Hypothalamus (tissue), 51 donors: ENCODE measurements at places on chromosomes 4 and X.

DNA sequence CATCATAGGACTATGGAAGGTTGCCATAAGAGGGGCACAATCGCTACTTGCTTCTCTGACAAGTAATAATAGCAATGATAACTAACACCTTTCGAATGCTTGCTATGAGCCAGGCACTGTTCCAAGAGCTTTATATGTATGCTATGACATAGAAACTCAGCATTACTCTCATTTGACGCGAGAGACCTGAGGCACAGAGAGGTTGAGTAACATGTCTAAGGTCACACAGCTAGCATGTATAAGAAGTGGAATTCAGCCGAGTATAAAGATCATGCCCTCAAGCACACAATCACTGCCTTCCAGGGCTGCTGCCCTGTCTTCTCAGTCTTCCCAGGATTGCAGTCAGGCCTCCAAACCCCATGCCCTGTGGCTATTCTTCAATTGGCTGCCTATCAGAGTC, 19.5 kb downstream of the PJA1 start:
- DNase-seq = no peak

GRCh38 chrX:111035991-111036390, 60.0 kb upstream of the PAK3 start:
- DNase-seq = no peak

GRCh38 chrX:55638933-55639332, 15.7 kb downstream of the FOXR2 start:
- no peak for DNase-seq

DNA sequence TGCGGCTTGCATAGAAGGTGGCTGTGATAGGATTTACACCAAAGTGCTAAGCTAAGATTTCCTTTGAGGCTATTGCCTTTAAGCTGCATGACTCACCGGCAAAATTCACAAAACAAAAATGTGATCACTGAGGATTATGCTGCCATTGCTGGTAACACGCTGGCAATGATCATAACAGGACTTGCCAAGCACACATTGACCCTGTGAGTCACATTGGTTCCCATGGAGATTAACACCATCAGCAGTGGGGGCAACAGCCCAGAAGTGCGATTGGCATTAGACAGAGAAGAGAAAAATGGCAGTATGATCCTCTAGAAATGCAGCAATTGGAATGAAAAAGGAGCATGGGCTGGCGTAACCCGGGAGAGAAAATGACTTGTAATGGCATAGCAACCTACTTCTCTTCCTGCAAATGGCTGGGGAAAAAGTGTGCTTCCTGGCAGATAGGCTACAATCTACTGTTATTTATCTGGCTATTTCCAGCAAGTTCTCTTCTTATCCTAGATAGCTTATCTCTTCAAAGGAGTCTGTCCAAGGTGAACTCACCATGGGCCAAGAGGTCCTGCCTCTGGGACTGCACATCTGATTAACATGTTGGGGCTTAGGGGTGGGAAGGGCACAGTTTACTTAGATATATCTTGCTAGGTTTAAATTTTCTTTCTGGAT, 314.2 kb upstream of the IGFBP7 start:
- no peak for DNase-seq

GRCh38 chr4:946103-946450, 13.8 kb downstream of the TMEM175 start:
- no peak for DNase-seq

DNA sequence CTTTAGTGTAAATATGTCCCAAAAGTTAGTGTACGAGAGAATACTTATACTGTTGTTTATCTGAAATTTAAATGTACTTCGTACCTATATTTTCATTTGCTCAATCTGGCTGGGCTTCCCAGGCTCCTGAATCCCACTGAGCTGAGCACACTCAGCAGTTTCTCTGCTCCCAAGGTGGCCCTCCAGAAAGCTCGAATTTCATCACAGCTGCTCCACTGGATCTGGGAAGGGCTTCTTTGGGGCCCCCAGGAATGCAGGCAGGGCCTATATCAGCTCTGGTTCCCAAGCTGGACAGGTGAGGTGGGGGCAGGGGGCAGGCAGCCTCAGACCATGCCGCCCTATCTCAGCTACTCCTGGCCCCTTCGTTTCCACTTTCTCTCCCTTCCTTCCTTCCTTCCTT, 1.5 kb upstream of the FATE1 start:
- no peak for DNase-seq

GRCh38 chr4:4659871-4660651, 118.2 kb upstream of the STX18 start:
- DNase-seq = no peak

GRCh38 chr4:53128231-53128630, 237.6 kb downstream of the SCFD2 start:
- no peak for DNase-seq

DNA sequence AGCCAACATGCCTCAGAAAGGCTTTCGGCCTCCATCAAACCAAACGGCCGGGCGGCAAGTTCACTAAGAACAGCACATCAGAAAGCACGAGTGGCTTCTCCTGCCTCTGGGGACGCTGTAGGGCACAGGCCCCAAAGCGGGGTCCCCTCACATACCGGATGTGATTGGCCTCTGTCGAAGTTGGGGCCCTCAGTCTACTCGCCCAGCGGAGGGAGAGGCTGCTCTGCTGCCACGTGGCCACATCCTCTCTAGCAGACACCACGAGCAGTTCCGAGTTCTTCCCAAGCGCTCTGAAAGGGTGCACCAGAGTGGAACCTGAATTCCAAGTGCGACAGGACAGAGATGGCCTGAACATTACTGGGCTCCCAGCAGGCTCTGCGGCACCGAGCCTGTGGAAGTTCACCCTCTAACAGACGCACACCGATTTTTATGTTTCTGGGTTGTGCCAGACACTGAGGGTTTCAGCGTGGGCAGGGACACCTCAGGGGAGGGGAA, 21.1 kb downstream of the NOP14 start:
- no peak for DNase-seq

DNA sequence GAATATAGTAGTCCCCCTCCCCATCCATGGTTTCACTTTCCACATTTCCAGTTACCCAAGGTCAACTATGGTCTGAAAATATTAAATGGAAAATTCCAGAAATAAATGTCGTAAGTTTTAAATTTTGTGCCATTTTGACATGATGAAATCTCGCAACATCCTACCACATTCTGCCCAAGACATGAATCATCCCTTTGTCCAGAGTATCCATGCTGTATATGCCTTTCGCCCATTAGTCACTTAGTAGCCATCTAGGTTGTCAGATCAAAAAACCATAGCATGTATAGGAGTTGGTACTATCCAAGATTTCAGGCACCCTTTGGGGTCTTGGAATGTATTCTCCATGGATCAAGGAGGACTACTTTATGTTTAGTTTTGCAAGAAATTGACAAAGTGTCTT, 8.3 kb downstream of the PRRG1 start:
- DNase-seq = no peak

- DNase-seq = no peak
These were observed 19.9 kb upstream of the MXD4 start for GRCh38 chr4:2281575-2282343.

DNA sequence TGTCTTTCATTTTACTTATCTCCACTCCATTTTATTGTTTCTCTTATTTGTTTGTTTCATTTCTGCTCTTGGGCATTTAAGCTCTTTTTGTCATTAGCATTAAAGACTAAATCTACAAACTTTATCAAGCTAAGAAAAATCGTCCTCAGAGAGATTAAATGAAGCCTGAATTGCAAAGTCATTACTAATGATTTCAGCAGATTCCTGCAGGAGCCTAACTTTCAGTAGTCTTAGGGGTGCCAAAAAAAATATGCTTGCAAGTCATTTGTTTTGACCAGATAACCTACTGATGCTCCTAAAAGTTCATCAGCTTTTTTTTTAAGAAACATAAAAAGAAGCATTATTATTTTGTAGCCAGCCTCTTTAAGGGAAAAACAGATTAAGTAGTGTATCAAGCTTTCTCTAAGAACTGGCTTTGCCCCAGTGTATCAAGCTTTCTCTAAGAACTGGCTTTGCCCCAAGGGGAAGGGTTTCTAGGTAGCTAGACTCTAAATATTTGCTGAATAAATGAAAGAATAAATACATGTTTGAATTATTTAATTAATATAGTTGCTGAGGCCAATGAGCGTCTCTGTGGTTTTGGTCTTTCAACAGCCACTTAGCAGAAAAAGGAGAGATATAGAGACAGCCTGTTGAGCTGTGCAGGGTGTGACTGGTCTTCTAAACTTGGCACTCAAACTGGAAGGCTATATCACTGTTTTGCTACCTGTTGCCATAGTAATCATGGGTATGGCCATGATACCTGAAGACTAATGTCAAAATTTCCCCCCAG, 174.2 kb downstream of the BTC start:
- DNase-seq = no peak

GRCh38 chrX:3176439-3176820, 135.2 kb downstream of the ARSF start:
- DNase-seq = no peak

DNA sequence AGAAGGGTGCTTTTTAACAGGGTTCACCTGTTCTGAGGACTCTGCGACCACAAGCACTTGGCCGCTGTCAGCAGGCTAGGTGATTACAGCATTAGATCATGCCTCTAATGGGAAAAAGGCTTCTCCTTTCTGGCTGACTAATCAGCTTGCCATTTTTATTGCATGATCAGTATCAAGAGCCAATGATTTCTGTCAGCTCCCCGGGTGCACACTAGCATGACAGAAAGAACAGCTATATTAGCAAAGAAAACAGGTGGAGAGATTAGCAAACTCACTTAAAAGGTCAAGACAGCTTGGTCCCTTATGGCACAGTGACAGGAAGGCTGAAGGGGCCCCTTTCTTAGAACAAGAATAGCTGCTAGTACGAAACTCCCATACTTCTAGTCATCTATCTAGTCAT, 170.0 kb downstream of the SMIM20 start:
- no peak for DNase-seq

DNA sequence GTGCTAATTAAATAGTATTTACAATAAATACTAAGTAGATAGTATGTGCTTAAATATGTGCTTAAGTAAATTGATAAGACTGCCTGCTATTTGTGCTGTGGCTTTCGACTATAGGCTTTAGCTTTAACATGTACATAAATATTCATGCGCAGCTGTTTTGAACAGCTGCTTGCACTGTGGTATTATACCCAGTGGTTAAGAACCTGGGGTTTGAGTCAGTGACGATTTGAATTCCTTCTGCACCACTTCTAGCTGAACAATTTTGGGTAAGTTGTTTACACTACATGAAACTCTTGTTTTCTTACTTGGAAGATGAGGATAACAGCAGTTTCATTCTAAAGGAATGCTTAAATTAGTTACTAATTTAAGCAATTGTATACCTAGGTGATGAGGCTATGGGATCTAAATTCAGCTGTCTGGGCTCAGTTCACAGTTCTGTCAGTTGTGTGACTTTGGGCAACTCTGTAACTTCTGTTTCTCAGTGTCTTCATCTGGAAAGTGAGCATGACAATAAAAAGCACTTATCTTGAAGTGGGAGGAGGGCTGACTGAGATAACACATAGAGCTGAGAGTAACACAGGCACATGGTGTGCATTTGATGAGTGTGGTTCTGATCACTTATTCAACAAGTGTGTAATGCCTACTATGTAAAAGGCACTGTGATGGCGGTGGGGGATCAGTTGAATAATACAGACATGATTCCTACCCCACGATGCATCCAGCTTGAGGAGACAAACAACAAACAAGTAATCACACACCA, 37.0 kb downstream of the HPGDS start:
- no peak for DNase-seq

DNA sequence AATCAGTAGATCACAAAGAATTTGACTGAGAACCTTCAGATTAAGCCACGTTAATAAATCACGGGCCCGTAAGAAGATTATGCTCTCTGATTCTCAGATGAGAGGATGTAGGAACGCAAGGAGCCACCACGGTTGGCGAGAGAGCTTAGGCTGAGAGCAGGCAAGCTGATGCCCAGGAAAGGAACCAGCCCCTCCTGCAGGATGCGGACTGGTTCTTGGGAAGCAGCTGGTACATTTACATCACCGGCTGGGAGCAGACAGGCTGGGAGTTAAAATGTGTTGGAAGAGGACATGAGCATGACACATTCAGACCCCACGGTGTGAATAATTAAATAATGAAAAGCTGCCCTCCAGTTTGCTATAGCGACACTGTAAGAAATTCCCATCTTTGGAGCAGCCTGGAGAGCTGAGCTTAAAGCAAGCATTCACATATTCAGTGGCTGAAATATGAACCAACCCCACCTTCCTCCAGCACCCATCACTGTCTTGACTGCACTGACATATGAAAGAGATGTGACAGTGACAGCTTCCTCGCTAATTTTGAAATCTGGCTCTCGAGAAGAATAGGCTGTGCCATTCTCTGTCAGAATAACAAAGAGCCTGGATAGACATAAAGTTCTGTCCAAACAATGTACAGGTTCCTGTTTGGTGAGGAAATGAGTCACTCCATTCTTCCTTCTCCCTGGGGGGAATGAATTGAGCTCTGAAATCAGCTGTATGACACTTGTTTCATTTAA, 33.1 kb downstream of the LNX1 start:
- DNase-seq = peak; percentile 34

DNA sequence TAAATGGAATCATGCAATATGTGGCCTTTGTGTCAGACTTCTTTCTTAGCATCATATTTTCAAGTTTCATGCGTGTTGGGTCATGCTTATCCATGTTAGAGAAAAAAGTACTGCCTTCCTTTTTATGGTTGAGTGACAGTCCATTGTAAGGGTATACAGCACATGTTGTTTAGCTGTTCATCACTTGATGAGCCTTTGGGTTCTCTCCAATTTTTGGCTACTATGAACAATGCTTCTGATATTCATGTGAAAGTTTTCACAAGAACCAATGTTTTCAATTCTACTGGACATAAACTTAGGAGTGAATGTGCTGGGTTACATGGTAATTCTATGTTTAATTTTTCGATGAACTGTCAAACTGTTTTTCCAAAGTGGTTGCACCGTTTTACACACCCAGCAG, 28.1 kb upstream of the LNX1 start:
- DNase-seq = no peak

DNA sequence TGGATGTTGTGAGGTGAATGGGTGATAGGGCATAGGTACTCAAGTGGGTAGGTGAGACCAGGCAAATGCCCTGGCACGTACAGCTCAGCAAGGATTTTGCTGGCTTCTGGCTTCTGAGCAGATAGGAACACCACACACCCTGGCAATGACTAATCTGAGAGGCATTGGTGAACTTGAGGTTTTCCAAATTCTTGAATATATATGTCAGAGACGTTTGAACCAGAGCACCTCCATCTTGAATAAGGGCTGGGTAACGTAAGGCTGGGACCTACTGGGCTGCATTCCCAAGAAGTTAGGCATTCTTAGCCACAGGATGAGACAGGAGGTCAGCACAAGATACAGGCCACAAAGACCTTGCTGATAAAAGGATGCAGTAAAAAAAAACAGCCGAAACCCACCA, 204.5 kb downstream of the NLGN4X start:
- DNase-seq = no peak

- no peak for DNase-seq
These were observed 166.8 kb downstream of the UNC5C start for GRCh38 chr4:95381843-95382580.

GRCh38 chrX:104318330-104319009, 63.7 kb upstream of the ESX1 start:
- DNase-seq = no peak

GRCh38 chr4:84915396-84915780, 51.1 kb downstream of the WDFY3 start:
- DNase-seq = no peak
